KG1 (cell line): ENCODE measurements at places on chromosomes 6 and 20.
A peak's percentile ranks its signal among the peaks of the same experiment; 100 is the strongest.

- DNase-seq, result no peak
These were observed 36.7 kb upstream of the NNAT start for GRCh38 chr20:37484331-37484730.

GRCh38 chr6:106452628-106453027 is 92.1 kb downstream of the CRYBG1 start:
- DNase-seq, result no peak

- DNase-seq, result no peak
These were observed 10.1 kb upstream of the GMEB2 start for GRCh38 chr20:63636752-63637628.

- DNase-seq, result no peak
These were observed 41.9 kb downstream of the SNHG17 start for GRCh38 chr20:38393259-38393658.

DNA sequence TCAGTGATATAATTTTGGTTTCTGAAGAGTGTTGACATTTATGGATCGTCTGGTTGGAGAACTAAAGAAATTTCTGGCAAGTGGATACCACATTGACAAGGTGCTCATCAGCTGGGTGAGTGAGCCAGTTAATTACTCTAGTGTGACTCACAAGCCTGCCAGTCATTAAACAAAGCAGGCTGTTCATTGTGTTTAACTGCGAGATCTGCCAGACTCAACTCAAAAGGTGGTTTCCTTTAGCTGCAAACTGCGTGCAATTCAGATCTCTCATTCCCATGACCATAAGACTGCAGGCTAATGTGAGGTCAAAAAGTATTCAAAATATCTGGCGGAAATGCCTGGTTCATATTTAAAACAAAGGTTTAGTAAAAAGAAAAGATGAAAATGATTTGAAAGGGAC is 32.5 kb upstream of the IYD start:
- DNase-seq, result no peak

DNA sequence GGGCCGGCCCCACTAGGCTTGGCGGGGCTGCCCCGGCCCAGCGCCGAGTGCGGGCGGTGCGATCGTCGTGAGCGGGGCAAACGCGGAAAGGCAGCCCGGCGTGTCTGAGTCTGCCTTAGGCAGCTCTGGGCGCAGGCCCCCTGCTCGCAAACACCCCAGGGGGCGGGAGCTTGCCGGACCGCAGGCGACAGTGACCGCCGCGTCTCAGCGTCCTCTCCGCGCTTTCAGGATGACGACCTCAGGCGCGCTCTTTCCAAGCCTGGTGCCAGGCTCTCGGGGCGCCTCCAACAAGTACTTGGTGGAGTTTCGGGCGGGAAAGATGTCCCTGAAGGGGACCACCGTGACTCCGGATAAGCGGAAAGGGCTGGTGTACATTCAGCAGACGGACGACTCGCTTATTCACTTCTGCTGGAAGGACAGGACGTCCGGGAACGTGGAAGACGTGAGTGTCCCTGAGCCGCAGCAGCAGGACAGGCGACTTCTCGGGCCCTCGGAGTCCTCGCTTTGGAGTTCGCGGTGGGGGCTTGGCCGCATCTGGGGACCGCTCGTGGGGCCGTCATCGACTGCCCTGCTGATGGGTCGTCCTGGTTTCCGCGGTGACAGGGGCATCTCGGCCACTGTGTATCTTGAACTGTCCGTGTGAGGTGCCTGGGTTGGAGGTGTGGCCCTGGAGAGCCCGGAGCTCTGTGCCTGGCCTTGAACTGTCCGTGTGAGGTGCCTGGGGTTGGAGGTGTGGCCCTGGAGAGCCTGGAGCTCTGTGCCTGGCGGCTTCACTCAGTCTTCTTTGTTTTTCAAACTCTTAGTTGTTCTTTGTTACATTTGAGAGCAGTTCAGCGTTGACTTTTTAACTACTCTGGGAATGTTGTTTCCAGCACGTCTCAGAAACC is 786 bp downstream of the ADRM1 start:
- no peak for DNase-seq

DNA sequence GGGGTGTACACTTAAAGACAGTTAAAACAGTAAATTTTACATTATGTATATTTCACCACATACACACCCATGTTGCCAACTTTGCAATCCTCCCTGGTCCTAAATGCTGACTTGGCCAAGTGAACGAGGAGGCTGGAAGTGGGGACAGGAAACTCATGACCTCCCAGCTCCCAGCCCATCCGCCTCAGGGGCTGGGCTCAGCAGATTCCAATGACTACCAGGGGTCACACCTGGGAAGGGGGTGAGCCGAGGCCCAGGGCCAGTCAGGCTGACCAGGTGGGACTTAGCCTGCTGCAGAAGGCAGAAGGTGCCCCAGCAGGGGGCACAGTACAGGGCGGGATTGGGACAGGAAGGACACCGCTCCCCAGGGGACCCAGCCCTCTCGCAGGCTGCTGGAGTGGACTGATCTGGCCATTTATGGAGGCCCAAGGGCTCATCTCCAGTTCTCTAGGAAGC is 2.4 kb downstream of the SIGLEC1 start:
- DNase-seq, result no peak

DNA sequence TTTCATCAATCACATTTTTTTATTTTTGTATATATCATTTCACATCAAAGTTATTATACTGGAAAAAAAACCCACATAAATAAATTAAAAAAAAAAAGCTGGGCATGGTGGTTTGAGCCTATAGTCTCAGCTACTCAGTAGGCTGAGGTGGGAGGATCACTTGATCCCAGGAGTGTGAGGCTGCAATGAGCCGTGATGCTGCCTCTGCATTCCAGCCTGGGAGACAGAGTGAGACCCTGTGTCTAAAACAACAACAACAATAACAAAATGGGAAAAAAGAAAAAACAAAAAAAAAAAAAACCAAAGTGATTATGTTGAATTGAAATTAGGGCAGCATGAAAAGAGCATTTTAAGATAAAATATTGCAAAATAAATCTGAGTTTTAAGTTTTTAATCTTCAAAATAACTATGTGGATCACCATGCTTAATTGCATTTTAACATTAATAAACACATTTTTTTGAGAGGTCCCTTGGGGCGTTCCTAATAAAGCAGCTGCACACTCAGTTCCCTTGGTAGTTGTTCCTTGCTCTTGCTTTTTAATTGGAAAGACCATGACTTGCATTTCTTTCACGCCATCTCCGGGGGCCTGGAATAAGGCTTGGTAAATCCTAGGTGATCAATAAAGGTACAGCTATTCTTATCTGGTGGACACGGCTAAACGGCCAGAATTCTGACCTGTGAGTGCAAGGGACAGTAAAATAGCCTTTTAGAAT is 15.1 kb downstream of the NOX3 start:
- DNase-seq, result no peak

DNA sequence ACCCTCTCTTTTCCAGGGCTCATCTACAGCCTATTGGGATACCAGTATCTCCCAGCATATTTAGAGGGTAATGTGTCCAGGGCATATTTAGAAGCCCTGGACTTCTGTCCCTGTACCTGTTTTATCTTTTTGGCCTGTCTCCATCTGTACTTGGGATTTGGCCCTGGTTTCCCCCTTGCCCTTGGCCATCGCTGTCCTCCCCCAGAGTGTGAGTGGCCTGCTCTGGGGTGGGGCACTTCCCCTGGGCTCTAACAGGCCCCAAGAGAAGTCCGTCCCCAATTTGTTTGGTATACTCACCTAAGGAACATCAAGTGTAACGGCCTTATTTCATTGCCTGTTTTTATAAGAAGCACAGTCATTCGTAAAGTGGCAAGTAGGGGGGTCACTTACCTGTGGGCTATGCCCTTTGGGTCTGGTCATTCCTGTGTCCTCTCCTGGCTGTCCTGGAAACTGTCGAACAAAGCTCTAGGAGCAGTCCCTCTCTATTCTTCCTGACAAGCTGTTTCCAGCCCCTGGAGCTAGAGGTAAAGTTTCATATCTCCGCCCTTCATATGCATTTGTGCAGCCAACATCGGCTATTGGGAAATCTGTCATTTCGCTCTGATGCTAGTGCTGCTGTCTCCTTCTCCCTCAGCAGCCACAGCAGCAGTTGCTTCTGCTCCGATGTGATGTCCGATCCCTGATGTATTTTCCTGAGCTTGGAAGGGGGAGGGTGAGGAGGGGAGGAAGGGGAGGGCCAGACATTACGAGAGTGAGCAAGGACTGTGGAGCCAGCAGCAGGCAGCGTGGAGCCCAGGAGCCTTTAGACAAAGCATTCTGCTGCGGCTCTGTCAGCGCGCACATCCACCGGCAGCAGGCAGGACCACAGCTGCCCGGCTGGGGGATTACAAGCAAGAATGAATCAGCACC is 83.4 kb downstream of the TCP11 start:
- DNase-seq, result no peak

- no peak for DNase-seq
These were observed 18.1 kb upstream of the ZBP1 start for GRCh38 chr20:57638173-57638894.

DNA sequence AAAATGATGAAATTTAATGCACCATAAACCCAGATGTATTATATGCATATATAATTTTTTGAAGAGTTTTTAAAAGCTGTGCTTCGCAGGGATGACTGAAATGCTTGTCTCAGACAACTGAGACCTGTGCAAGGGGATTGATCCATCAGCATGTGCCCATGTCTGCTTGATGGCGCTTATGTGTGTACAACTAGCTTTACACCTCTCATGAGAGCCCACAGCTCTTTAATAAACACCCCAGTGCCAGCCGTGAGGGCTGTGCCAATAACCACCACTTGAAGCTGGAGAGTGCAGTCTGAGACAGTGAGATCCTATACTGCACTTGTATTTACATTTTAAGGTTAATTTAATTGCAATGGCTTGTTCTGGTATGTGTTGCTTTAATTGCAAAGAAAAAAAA is 225.5 kb downstream of the BCKDHB start:
- no peak for DNase-seq

GRCh38 chr6:126919947-126920346 is 198.5 kb upstream of the RSPO3 start:
- DNase-seq, result no peak

DNA sequence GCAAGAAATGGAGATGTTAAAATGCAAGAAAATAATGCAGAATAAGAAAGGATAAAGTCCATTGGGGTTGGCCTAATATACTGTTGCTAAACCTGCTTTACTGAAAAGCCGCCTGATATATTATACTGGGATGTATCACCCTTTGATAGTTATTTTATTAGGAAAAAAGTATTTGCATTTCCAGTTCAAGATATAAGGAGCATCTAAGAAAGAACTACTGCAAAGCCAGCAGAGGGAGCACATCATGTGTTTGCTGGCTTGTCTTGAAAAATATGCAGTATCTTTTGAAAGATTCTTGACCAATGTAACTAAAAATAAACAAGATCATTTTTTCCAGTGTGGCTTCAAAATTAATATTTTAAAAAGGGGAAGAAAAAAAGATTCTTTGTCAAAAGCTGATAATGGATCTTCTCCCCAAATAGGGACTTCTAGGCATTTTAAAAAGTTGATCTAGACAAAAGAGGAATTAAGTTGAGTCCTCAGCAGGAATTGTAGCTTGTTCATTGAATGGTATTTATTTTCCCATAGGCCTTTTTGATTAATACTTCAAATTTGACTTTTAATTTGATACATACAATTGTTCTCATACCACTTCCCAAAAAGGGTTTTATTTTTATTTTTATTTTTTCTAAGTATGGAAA is 214.9 kb downstream of the ZFAND3 start:
- no peak for DNase-seq

DNA sequence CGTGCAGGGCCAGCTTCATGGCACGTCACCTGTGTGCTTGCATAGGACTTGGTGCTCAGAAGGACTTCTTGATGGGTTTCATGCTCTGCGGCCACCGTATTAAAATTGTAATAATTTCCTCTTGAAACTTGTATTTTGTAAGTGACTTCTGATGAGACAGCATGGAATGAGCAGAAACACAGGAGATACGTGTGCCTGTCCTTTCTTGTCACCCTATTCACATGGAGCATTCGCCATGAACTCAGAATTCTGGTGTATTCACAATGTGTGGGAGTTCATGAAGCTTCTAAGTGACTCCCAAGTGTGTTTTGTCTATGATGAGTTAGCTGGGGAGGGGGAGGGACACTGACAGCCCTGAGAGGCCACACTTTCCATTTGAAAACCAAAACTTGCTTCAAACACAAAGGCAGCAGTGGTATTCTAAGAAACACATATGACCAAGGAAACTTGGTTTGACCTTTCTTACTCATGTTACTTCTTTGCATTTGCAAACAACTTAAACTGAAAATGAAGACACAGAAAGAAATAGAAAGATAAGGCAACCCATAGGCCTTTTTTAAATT is 92.1 kb upstream of the NEDD9 start:
- no peak for DNase-seq

DNA sequence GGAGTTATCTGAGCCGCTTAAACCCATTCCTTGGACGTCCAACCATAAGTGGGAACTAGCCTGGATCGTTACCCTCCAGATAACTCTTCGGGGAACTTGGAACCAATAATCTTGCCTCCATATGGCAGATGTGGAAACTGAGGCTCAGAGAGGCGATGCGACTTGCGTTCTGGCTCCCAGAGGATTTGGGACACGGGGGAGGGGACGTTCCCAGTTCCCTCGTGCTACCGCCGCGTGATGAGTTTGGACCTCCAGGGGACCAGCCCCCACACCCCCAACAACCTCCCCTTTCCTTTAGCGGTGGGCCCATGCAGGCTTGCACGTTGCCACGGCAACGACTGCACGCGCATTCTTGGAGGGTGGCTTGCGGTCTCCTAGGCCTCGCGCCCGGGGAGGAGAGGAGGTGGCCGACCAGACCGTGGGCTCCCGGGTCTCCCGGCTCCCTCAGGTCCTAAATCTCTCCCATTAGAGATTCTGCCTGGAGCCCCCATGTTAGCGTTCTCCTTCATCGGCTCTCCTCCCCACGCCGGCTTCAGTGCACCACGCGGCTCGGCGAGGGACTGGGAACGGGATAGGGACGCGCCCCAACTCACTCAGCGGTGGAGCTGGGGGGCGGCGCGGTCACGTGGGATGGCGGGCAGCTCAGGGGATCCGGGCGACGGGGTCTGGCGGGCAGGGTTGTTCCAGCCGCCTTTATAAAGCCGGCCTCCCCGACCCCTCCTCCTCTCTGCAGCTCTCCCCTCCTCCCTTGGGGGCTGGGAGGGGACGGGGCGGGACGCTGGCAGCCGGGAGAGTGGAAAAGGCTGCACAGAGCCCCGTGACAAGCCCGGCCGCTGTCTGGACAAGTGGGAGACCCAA is at the start of gene PLTP:
TSS of gene PLTP (minus strand) at position 670 of the 858 bp plus-strand sequence. CDS start 703 bp downstream, outside the sequence.
- no peak for DNase-seq

GRCh38 chr20:58480551-58481336 is 34.5 kb downstream of the APCDD1L start:
- DNase-seq, result no peak

DNA sequence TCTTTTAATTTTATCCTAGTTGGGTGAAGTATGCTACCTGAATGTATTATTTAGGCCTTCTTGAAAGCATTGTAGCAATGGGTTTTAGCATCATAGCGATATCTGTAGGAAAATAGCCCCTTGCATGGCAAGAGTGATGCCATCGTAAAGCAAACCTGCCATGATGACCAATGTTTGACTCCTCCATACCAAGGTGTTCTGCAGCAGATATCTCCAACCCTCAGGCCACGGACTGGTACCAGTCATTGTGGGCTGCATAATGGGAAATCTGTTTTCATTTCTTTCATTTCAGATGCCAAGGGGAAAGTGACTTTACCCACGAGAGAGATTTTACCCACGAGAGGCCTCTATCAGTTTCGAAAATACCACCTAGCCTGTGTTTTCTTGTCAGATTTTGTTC is 6.2 kb downstream of the TXLNB start:
- no peak for DNase-seq

GRCh38 chr6:27332692-27333641 is 20.9 kb upstream of the POM121L2 start:
- peak; percentile 87 for DNase-seq

GRCh38 chr6:40395698-40396076 is 191.5 kb downstream of the LRFN2 start:
- DNase-seq, result no peak
